ENCODE measurements at places on chromosomes 12 and 14.

DNA sequence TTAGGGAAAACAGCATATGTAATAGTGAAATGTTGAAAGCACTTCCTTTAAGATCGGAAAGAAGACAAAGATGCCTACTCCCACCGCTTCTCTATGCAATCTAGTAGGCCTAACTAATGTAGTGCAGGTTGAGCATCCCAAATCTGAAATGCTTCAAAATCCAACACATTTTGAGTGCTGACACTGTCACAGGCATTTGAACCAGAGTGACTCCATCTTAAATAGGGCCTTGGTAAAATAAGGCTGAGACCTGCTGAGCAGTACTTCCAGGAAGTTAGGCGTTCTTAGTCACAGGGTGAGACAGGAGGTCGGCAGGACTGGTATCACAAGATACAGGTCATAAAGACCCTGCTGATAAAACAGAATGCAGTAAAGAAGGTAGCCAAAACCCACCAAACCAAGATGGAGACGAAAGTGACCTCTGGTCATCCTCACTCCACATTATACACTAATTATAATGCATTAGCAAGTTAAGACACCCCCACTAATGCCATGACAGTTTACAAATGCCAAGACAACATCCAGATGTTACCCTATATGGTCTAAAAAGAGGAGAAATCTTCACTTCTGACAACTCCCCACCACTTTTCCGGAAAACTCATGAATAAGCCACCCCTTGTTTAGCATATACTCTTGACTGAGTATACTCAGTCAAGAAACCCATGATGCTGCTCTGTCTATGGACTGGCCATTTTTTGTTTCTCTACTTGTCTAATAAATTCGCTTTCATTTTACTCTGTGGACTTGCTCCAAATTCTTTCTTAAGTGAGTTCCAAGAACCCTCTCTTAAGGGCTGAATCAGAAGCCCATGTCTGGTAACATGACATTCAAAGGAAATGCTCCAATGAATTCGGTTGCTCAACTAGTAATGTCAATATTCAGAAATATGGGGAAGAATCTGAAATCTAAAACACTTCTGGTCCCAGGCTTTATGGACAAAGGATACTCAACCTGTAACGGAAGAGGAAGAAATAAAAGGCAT, 47.1 kb upstream of the MTERF2 start:
- DNase-seq, result no peak

GRCh38 chr14:78164226-78164853, 5.8 kb upstream of the NRXN3 start:
- DNase-seq, result peak; percentile 79

DNA sequence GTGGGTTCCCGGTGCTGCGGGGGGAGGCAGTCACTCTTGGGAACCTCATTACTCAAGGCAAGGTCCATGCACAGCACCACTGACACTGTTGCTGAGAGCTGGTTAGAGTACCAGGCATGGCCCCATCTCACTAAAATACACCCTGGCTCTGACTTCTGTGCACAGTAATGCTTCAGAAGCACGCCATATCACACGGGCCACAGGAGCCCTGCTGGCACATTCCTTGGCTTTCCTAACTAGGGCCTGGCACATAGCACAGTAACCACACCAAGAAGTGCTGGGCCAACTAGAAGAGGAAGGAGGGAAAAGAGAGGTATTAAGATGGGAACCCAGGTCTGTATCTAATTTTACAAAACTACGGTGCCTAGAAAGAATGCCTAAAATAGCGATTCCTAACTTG, 13.5 kb upstream of the RAB35 start:
- no peak for DNase-seq

DNA sequence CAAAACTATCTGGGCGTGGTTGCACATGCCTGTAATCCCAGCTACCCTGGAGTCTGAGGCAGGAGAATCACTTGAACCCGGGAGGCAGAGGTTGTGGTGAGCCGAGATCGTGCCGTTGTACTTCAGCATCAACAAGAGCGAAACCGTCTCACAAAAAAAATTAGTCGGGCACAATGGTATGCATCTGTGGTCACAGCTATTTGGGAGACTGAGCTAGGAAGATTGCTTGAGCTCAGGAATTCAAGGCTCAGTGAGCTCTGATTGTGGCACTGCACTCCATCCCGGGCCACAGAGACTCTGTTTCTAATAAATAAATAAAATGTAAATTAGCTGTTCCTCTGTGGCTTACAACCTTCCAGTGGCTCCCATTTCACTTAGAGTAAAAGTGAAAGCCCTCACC, 28.0 kb downstream of the RCOR1 start:
- DNase-seq, result no peak

DNA sequence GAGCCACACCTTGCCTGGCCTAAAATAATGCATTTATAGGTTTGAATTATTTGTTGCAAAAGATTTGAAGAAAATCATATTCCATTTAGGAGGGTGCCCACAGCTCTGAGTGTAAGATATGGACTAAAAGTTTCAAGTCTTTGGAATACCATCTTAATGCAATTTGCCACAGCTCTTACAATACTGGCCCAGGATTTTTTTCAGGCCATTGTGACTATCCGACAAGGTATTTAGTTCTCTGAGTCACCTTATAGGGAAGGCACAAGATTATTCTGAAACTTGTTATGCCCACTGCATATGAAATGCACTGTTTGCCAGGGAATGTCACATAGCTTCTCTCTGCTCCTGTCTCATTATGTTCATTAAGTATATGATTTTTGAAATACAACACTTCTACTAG, 29.6 kb upstream of the SLC6A13 start:
- no peak for DNase-seq

- no peak for DNase-seq
Measured at GRCh38 chr12:6945613-6946012, 1.8 kb downstream of the C12orf57 start.

GRCh38 chr12:83462419-83462818, 775.7 kb downstream of the TMTC2 start:
- DNase-seq, result no peak

- no peak for DNase-seq
Measured at GRCh38 chr14:32594766-32595165, 265.7 kb downstream of the AKAP6 start.

GRCh38 chr12:57766464-57767304, at the start of gene CYP27B1:
CYP27B1 (minus strand) TSS chr12:57767078; CDS start chr12:57767041, 37 bp downstream.
- no peak for DNase-seq

DNA sequence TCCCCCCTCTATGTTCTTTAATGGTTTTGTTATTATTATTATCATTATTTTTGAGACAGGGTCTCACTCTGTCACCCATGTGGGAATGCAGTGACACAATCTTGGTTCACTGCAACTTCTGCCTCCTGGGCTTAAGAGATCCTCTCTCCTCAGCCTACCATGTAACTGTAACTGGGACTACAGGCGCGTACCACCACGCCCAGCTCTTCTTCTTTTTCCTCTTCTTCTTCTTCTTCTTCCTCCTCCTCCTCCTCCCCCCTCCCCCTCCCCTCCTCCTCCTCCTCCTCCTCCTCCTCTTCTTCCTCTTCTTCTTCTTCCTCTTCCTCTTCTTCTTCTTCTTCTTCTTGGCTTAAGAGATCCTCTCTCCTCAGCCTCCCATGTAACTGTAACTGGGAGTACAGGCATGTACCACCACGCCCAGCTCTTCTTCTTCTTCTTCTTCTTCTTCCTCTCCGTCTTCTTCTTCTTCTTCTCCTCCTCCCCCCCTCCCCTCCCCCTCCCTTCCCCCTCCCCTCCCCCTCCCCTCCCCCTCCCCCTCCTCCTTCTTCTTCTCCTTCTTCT, 5.4 kb upstream of the KRT7 start:
- no peak for DNase-seq

GRCh38 chr12:9732921-9733461, at the start of gene CLECL1:
CLECL1 (minus strand) TSS chr12:9733097.
- DNase-seq, result no peak

DNA sequence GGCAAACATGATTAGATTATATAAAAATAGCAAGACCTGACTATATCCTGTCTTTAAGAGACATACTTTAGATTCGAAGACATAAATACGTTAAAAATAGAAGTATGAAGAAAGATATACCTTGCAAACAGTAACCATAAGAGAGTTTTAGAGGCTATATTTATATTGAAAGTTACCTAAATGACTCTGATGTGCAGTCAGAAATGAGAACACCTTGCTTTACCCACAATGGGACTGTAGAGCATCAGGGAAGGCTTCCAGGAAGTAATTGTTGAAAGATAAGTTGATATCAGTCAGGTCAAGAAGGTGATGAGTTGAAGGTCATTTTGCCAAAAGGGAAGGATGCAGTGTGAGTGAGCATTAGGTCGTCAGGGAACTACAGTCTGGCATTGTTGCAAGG, 110.2 kb downstream of the NEDD1 start:
- DNase-seq, result no peak

DNA sequence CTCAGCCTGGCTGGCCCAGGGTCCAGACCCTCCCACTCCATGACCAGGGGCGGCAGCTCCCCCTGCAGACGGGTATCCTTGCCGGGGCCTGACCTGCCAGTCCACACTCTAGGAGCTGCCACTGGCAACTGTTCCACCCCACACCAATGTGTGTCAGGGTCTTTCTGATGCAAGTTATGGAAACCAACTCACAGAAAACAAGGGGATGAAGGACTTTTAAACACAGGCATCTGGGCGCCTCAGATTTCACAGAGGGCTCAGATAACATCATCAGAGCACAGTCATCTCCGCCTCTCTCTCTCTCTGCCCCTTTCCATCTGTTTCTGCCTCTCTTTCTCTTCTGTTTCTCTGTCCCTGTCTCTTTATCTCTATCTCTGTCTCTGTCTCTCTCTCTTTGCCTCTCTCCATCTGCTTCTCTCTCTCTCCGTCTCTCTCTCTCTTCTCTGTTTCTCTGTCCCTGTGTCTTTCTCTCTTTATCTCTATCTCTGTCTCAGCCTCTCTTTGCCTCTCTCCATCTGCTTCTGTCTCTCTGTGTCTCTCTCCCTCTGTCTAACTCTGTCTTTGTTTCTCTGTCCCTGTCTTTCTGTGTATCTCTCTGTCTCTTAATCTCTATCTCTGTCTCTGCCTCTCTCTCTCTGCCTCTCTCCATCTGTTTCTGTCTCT, 67.4 kb upstream of the FBRSL1 start:
- DNase-seq, result peak; percentile 60

Measured in glutamatergic neuron (in vitro differentiated cells).